ENCODE measurements at places on chromosomes 2 and 18.

- no peak for DNase-seq
Observed at GRCh38 chr2:187684174-187684573, 129.9 kb upstream of the TFPI start.

DNA sequence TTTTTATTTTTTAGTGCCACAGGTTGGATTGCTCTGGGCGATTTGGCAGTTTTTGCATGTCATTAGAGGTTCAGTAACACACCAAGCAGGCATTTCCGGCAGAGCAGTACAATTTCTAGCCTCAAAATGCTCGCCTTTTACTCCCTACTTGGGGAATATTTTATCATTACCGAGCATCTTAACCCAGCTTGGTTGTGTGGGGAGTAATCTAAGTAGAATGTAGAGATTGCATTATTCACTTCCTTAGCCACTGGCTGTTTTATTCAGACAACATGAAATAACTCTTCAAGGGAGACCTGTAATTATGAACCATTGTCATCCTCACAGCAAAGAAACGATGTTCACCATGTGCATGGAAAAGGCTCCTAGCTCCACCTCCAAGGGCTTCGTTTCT lies 13.1 kb downstream of the GRP start:
- no peak for DNase-seq

- DNase-seq: peak; percentile 89
Observed at GRCh38 chr18:58578321-58578720, 50.6 kb downstream of the ALPK2 start.

DNA sequence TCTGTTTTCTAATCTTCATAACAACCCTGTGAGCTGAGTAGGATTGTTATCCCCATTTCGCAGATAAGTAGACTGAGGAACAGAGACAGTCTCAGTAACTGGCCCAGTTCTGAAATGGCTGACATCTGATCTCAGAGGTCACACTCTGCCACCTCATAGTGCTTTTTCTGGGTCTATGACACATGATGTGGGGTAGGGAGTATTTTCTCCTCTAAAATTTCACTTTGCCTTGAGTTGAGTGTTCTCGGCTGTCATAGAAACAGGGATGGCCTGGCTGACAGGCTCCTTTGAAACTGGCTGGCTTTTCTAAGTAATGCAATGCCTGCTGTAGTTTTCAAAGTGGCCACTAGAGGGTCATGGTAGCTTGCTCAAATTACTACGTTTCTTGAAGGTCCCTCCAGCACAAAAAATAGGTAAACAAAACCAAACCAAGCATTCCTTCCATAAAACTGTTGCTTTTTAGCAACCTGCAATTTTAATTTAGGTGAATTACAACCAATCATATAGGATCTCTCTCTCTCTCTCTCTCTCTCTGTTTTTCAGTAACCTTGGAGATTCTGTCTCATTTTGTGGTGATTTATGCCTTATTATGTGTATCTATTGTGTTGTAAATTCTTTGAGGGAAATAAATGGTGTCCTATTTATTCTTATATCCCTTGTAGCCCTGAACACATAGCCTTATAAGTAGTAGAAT lies 84.2 kb upstream of the TTN start:
- no peak for DNase-seq

GRCh38 chr2:161045726-161046125 lies 114.5 kb upstream of the TANK start:
- DNase-seq: no peak

DNA sequence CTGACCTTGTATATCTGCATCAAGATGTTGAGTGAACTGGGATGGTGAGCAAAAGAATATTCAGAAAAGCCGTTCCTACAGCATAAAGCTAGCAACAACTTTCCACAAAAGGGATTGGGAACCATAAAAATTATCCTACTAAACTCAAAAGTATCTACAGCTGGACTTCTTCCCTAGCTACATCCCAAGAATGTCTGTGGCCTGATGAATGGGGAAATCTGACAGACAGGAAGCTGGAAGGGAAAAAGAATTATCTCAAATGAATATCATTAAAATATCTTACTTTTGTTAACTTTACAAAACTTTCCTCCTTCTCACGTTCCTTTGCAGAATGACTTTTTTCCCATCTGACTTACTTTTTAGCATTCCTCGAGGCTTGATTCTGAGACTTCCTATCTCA lies 150.9 kb downstream of the PDE11A start:
- DNase-seq: no peak

DNA sequence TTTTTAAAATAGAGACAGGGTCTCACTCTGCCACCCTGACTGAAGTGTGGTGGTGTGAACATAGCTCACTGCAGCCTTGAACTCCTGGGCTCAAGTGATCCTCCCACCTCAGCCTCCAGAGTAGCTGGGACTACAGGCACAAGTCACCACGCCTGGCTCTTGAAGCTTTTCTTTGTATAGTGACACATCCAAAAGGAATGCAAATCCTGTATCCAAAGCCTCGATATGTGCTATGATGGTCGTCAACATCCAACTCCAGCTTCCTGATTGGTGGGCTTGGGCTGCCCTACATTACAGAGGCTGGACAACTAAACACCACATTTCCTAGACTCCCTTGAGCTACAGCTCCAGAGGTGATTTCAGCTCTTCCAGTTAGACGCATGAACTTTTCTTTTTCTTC lies 101.7 kb upstream of the PGAP1 start:
- DNase-seq: no peak

DNA sequence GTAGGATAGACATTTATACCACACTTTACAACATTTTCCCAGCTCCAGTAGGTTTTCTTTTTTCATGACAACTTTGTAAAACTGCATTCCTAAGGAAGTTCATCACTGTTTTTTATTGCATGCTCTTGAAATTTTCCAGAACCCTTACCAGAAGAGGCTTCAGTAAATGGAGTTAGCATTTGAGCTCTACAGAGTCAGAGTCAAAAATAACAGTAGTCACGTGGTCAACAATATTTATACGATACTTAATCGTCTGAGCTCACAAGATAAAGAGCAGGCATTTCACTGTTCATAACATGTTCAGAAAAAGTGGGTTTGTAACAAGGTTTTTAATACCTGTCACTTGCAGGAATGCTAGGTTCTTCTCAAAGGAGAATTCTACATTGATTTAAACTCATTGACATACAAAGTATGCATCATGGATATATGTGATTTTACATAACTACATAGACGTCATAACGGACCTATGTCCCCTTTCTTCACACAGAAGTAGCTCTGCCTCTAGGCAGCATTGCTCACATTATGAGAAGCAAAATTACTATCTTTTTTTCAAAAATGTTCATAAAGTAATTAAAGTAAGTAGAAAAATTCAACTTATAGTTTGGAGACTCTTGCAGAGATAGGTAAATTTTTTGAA lies 187.0 kb upstream of the COL3A1 start:
- DNase-seq: no peak

DNA sequence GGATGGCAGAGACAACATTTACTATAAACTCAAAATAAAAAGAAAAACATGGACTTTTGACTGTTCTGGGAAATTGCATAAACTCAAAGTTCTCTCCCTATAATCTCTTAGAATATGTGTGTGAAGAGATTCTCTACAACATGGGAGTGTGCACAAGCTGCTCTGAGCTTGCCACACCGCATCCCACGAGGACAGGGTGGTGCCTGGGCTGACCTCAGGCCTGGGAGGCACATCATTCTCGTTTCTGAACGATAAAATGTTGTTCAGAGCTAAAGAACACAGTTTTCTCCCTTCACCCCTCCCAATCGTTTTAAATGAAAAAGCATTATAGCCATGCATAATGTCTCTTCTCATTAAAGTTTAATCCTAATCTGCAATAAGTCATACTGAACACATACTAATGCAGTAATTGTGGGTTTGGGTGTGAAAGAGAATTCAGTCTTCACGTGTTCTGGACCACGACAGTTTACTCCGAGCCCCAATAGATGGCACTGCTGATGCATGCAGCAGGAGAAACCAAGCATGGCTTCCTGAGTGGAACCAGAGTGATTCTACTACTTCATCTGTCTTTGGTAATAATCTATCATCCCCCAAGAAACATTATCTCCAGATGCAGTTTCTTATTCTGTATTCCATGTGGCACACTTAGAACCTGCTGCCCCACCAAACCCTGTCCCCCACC lies 46.9 kb upstream of the LAMA1 start:
- DNase-seq: no peak

- no peak for DNase-seq
Observed at GRCh38 chr2:23356711-23357110, 28.3 kb upstream of the KLHL29 start.

DNA sequence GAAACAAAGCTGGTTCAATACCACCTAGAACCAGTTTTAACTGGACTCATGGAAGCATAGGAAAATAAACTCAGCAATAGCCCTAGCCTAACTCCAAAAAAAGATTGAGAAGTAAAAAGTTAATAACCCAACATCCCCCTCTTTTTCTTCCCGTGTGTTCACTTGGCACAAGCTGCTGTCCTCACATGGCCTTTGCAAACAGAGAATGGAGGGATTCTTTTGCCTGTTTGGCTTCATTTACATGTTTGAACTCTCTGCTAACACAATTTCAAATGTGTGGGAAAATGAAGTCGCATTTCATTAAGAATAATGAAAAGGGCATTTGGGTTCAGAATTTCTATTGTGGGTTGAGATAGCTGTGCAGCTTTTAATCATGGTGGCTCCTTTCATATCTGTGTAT lies 589.2 kb upstream of the LRRTM1 start:
- DNase-seq: no peak

DNA sequence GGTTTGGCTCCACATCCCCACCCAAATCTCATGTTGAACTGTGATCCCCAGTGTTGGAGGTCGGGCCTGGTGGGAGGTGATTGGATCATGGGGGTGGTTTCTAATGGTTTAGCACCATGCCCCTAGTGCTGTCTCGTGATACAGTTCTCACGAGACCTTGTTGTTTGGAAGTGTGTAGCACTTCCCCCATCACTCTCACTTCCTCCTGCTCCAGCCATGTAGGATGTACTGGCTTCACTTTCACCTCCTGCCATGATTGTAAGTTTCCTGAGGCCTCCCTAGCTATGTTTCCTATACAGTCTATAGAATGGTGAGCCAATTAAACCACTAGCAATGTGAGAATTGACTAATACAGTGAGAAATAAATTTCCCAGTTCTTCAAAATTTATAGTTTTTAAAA lies 325.9 kb downstream of the FSIP2 start:
- no peak for DNase-seq

Data from D721Med (cell line).